ENCODE measurements at places on chromosomes 13 and 19. TPM values are rescaled to one million over a fixed set of nuclear protein-coding genes. Genes with fewer than 3 reads are reported as not detected.

Gene LMTK3
- total RNA-seq = 3.9 TPM

Gene ZNF229
- 1.2 TPM for total RNA-seq

Gene DENND1C
- 56.3 TPM for total RNA-seq

Gene WDR88
- 0.21 TPM for total RNA-seq

Gene IGFL4
- not detected for total RNA-seq

Gene ADPRHL1
- 0.49 TPM for total RNA-seq

Gene KLK5
- not detected for total RNA-seq

Gene FAAP24
- 8.9 TPM for total RNA-seq

Gene SGTA
- 53.0 TPM for total RNA-seq

Gene CYSLTR2
- total RNA-seq = 2.5 TPM

Gene SLC17A7
- total RNA-seq = 0.14 TPM

Gene MBD3L2
- not detected for total RNA-seq

Gene ACTL9
- total RNA-seq = not detected

Gene CYP2F1
- not detected for total RNA-seq

Gene CGB5
- total RNA-seq = not detected

Gene LYPD3
- total RNA-seq = 3.1 TPM

Gene ZNF90
- 21.6 TPM for total RNA-seq

Gene SELENOV
- total RNA-seq = not detected

Gene U2AF1L4
- 37.5 TPM for total RNA-seq

Gene KLC3
- 0.11 TPM for total RNA-seq

Gene ZNF443
- 4.0 TPM for total RNA-seq

Gene RUBCNL
- 1.0 TPM for total RNA-seq

Gene PCDH20
- total RNA-seq = not detected

Gene DGKH
- total RNA-seq = 15.2 TPM

Gene RASAL3
- total RNA-seq = 80.7 TPM

Gene NOTCH3
- 0.25 TPM for total RNA-seq

Gene PLIN4
- total RNA-seq = not detected

Gene ZNF723
- not detected for total RNA-seq

Gene ASPDH
- not detected for total RNA-seq

Gene MEIOSIN
- total RNA-seq = not detected

Gene ZNF570
- total RNA-seq = 4.5 TPM

Gene JAK3
- 180 TPM for total RNA-seq

Data from activated CD4-positive, alpha-beta T cell treated with anti-CD3 and anti-CD28 coated beads for 36 hours (primary cell).